ENCODE measurements at places on chromosomes 13 and 19.

DNA sequence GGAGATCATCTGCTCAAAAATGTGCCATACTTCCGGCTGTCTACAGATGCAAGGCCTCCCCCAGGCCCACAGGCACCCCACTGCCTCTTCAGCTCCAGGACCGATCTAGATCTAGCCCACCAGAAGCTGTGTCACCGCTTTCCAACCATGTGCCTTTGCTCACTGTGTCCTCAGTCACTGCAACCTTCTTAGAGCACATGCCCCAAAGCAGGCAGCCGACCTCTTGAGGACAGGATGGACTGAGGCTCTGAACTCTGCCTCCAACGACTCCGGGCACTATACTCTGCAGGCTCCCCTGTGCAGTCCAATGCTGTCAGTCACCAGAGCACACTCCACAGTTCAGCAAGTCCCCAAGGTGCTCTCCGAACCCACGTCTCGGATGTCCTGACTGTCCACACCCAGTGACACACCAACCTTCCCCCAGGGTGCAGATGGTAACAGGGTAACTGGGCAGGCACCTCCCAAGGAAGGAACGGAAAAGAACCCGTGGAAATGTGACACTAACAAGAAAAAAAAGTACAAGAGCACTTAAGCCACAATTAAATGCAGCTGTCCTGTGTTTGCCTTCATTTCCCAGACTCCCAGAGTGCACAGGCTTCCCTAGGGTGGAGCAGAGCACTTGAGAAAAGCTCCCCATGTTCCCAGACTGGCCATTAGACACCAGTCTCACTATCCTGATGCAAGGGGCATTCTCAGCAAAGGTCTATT, 4.8 kb downstream of the STK24 start:
- DNase-seq: no peak

GRCh38 chr19:3398114-3398899, 31.9 kb downstream of the NFIC start:
- DNase-seq: no peak

GRCh38 chr19:40995355-40995754, 4.3 kb downstream of the CYP2B6 start:
- no peak for DNase-seq

DNA sequence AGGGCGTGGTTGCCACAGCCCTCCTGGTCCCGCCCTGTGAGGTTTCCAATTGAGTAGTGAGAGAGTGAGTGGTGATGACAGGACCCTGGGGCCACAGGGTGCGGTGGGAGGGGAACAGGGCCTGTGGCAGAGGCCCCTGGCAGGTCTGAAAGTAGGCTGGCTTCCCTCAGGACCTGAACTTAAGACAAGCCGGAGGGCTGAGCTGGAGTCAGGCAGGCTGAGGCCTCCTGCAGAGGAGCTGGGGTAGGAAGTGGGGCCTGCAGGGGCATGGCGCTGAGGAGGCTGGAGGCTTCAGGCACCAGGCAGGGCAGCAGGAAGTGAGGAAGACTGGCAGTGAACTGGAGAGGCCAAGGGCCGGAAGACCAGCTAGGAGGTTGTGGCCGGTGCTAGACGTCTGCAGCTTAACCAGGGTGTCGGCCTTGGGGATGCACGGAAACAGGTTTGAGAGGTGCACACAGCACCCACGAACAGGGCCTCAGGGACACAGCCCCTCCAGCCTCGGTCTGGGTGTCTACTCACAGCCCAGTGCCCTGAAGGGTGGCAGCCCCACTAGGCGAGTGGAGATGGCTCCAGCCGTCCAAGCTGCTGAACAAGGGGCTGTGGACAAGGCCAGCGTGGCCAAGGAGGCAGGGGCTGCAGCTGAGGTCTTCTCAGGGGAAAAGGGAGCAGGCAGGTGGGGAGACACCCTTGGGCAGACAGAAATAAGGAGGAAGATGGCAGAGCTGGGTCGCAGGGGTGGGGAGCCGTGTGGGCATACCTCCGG, 17.8 kb downstream of the POP4 start:
- DNase-seq: peak; percentile 70

- peak; percentile 41 for DNase-seq
Measured at GRCh38 chr13:67224148-67224846, 5.8 kb downstream of the PCDH9 start.

DNA sequence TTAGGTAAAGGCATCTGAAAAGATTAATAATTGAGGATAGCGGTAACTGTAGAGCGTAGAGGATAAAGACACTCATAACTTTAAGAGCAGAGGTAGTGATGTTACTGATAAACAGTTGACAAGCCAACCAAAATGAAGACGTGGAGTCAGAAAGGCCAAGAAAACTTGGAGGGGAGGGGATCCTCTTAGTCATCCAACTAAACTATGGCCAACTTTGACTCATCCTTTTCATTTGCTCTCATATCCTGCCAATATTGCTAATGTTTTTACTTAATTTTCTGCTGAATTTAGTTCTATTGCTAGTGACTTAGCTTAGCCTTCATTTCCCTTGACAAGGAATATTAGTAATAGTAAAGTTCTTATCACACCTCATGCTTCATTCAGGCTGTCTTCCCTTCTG, 13.4 kb downstream of the ITGBL1 start:
- DNase-seq: no peak

DNA sequence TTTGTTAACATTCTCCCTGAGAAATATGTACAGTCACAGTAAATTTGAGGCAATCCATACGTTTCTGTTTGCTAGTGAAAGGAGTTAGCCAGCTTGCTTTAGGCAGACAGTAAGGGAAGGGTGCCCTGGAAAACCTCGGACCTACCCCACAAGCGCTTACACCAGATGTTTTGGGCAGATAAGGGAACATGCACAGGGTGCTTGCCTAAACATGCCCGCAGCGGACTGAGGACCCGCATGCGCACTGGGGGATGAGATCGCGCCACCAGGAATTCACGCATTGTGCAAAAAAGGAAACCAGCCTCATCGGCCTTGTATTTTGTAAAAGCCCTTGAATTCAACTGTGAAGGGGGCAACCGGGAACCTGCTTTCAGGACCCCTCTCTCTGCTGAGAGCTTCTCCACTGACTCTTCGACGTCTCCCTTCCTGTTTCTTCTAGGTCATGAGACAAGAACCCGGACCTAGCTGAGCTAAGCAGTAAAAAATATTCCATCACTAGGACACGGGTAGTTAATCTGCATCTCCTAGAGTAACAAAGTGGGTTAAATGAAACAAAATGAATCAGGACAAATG, 1399.2 kb upstream of the ATXN8OS start:
- DNase-seq: no peak

GRCh38 chr13:97456047-97456446, 22.1 kb downstream of the RAP2A start:
- DNase-seq: no peak

- DNase-seq: no peak
Measured at GRCh38 chr13:111530137-111530870, 209.9 kb downstream of the TEX29 start.

- no peak for DNase-seq
Measured at GRCh38 chr19:39030854-39031367, 1.4 kb downstream of the FBXO27 start.

- peak; percentile 96 for DNase-seq
Measured at GRCh38 chr19:45779231-45780145, 2.8 kb downstream of the DMPK start.

- peak; percentile 97 for DNase-seq
Measured at GRCh38 chr19:5977785-5978605, at the start of gene RANBP3. TSS of gene RANBP3 (minus strand) at chr19:5978140. CDS start at chr19:5978082, 58 bp downstream.

DNA sequence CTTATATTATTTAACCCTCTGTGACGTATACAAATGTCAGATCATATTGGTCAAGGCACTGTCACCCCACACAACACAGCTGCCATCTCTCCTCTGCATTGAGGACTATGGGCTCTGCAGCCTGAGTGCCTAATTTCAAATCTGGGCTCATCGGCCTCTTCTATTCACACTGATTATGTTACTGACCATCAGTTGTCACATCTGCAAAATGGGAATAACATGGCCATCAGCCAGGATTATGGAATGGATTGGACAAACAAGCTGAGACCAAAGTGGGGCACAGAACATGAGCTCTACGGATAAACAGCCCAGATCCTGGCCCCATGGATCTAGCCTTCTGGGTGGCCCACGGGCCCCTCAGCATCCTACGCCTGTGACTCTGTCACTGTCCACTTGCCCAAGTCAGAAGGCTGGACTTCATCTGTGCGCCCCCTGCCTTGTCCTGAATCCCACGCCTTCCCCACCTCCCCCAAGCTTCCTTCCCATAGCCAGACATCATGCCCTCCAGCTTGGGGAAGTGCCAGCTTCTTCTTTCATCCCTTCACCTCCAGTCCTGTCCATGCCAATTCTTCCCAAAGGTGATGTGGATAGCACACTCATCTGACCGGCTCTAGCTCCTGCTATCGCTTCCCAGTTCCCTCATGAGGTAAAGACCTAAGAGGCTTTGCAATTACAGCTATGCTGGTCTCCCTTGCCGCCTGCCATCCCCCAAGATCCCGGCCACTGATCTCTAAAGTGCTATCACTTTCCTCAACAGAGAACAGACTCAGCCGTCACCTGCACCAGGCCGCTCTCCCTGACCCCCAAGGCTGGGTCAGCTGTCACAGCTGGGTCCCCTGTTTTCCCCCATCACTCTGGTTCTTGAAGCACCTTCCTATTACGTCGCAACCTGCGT, 872 bp downstream of the FARSA start:
- DNase-seq: no peak

- DNase-seq: no peak
Measured at GRCh38 chr13:80989241-80989640, 648.3 kb upstream of the SPRY2 start.

- DNase-seq: no peak
Measured at GRCh38 chr13:48660361-48661076, 6.8 kb downstream of the CYSLTR2 start.

GRCh38 chr19:49761625-49762311, 1.3 kb downstream of the TSKS start:
- DNase-seq: no peak

DNA sequence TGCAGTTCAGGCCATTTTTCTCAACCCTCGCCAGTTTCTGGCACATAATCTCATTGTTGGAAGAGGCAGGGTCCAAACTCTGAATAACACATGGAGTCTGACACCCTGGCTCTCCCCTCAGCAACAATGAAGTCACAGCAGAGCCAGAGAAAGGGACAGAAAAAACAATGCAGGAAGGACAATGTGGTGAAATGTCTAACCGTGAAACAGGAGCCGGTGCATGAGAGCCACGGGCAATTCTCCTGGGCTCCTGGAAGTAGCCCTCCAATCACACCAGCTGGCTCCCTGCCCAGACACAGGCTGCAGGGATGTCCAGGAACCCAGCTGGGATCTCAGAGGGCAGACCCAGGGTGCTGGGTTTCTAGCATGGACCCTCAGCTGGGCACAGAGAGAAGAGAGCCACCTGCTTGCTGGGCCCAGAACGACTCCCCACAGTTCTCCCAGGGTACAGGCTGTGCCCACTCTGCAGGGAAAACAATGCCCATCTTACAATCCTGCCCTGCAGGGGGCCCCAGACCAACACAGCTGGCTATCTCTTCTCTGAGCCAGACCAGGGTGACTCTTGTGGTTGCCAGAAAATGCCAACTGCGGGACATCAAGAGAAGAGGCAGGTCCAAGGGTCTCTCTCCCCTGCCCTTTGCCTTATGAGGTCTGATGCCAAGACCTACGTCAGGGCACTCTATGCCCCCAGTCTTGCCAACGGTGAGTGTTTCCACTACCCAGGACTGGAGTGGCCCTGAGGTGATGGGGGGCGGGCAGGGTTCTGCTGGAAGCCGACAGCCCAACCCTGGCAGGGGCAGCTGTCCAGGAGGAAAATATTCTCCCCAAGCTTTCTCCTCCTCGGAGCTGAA, 64.5 kb downstream of the CEBPG start:
- DNase-seq: no peak

- no peak for DNase-seq
Measured at GRCh38 chr13:109789262-109789661, 2.9 kb upstream of the IRS2 start.

GRCh38 chr13:23984546-23984945, 87.2 kb upstream of the C1QTNF9B start:
- no peak for DNase-seq

GRCh38 chr19:3450796-3451411, 29.4 kb downstream of the SMIM24 start:
- DNase-seq: no peak

GRCh38 chr19:5011476-5012238, 42.7 kb downstream of the KDM4B start:
- DNase-seq: no peak

DNA sequence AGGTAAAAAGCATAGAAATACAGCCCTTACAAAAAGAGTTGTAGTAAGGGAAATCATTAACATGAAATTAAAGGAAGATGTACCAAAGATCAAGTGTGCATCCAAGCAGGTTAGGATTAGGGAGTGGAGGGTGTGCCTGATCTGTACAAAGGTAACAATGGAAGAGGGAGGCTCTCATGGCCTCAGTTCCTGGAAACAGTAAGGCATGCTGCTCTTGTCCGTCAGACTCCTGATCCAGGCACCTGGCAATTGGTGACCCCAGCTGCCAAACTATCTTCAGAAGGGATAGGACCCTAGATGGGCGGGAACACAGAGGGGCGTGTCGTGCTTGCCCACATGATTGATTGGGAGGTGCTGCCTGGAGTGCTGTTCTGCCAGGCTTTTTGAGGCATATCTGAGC, 4.5 kb downstream of the TEX26 start:
- no peak for DNase-seq

DNA sequence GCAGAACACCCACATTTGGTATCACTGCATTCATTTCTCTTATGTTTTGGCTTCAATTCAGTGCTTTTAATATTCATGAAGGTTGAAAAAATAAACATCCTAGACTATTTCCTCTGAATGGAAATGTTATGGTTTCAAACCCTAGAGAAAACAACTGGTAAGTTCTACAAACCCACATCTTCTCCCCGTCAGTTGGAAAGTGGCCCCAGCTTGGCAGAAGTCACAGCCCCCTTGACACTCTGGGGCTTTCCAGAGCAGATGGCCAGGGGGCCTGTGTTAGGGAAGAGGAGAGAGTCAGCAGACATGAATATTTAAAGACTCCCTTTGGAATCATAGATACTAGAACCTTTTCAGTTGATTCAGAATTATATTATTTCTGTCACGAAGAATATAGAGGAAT, 123.9 kb downstream of the SHISA2 start:
- no peak for DNase-seq

GRCh38 chr13:95124959-95125358, 176.3 kb downstream of the ABCC4 start:
- no peak for DNase-seq

- no peak for DNase-seq
Measured at GRCh38 chr19:2960120-2960519, 15.3 kb upstream of the ZNF77 start.

- no peak for DNase-seq
Measured at GRCh38 chr19:41320185-41320518, 10.2 kb downstream of the CCDC97 start.

- no peak for DNase-seq
Measured at GRCh38 chr19:23993440-23993839, 78.8 kb downstream of the ZNF726 start.

DNA sequence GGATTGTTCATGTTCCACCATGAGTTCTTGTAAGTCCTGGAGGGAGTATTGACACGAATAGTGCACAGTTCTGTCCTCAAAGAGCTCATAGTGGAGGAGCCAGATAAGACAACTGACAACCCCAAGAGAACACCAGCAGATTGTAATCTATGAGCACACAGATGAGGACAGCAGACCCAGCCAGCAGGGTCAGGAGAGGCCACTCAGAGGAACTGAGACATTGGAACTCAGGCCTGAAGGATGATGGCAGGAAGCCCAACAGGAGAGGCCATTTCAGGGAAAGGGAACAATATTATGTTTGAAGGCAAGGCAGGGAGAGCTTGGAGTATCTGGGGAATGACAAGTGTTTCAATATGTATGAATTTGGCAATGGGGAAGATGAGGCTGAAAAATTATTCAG, 63.7 kb upstream of the IPO5 start:
- DNase-seq: no peak

Data from stimulated activated CD4-positive, alpha-beta T cell treated with anti-CD3 and anti-CD28 coated beads, Interleukin-2, amount 100 ng/mL, for 24 hours (primary cell).